HFFc6 (cell line): ENCODE measurements at places on chromosomes 11 and 22. TPM values are rescaled to one million over a fixed set of nuclear protein-coding genes. Genes with fewer than 3 reads are reported as not detected.

MUC2 gene
- 0.24 to 0.25 TPM in 2 of 3 replicates, not detected in the other for total RNA-seq

CD82 gene
- 21.6 to 27.1 TPM (median 21.6 TPM) in 3 replicates for total RNA-seq

PDGFD gene
- total RNA-seq: 0.29 to 0.43 TPM (median 0.31 TPM) in 3 replicates

MFNG gene
- total RNA-seq: not detected in 2 replicates

RAC2 gene
- 25.4 to 57.2 TPM (median 34.9 TPM) in 3 replicates for total RNA-seq

SMTNL1 gene
- total RNA-seq: not detected in 3 replicates

FAM227A gene
- total RNA-seq: 0.41 to 1.0 TPM (median 0.53 TPM) in 3 replicates

SNU13 gene
- total RNA-seq: 228 to 261 TPM (median 255 TPM) in 3 replicates

KRTAP5-7 gene
- total RNA-seq: not detected in 3 replicates

C1QTNF4 gene
- not detected in 3 replicates for total RNA-seq

TOP3B gene
- total RNA-seq: 14.3 to 21.4 TPM (median 14.4 TPM) in 3 replicates

TMA7B gene
- total RNA-seq: not detected in 2 replicates

SMIM38 gene
- total RNA-seq: not detected in 3 replicates

RPS19BP1 gene
- total RNA-seq: 74.2 to 85.8 TPM (median 80.5 TPM) in 3 replicates

SHISAL1 gene
- not detected in 3 replicates for total RNA-seq

ATXN10 gene
- 347 to 426 TPM (median 404 TPM) in 3 replicates for total RNA-seq

PLEKHA7 gene
- 0.05 TPM in 1 of 2 replicates, not detected in the other for total RNA-seq

SULT4A1 gene
- total RNA-seq: not detected in 3 replicates

NNMT gene
- total RNA-seq: 210 to 272 TPM (median 248 TPM) in 3 replicates

SCUBE1 gene
- not detected in 2 replicates for total RNA-seq

MOB2 gene
- total RNA-seq: 19.7 to 26.0 TPM (median 25.0 TPM) in 3 replicates

DMC1 gene
- 1.8 to 5.1 TPM (median 1.9 TPM) in 3 replicates for total RNA-seq

GP1BB gene
- total RNA-seq: 0.45 to 1.1 TPM (median 0.53 TPM) in 3 replicates

MICAL2 gene
- total RNA-seq: 226 to 259 TPM (median 252 TPM) in 3 replicates

MAFF gene
- total RNA-seq: 17.2 to 23.2 TPM (median 23.0 TPM) in 3 replicates

HBE1 gene
- not detected in 2 replicates for total RNA-seq

MACROD1 gene
- 10.7 to 13.8 TPM (median 11.0 TPM) in 3 replicates for total RNA-seq

TEX54 gene
- not detected in 3 replicates for total RNA-seq

USP2 gene
- total RNA-seq: 0.32 to 0.75 TPM (median 0.69 TPM) in 3 replicates

SLC6A5 gene
- not detected in 3 replicates for total RNA-seq

ZNF280A gene
- not detected in 3 replicates for total RNA-seq

GGTLC2 gene
- not detected in 3 replicates for total RNA-seq
